Mammary microvascular endothelial cell (primary cell): ENCODE measurements at places on chromosomes 4 and X. TPM values are rescaled to one million over a fixed set of nuclear protein-coding genes. Genes with fewer than 3 reads are reported as not detected.

Gene CCDC110
- 0.13 and 1.2 TPM in 2 replicates for total RNA-seq

Gene SYP
- total RNA-seq = 0.10 and 0.27 TPM in 2 replicates

Gene AKAP14
- total RNA-seq = not detected in 2 replicates

Gene DRD5
- not detected in 2 replicates for total RNA-seq

Gene GAB3
- total RNA-seq = 3.5 and 3.6 TPM in 2 replicates

Gene TECRL
- total RNA-seq = not detected in 2 replicates

Gene CFI
- 47.5 and 51.0 TPM in 2 replicates for total RNA-seq

Gene MAGEA1
- total RNA-seq = not detected in 2 replicates

Gene CLDN34
- 1.3 TPM in 1 of 2 replicates, not detected in the other for total RNA-seq

Gene MAGIX
- 1.9 TPM in 1 of 2 replicates, not detected in the other for total RNA-seq

Gene SHROOM4
- 38.3 and 45.8 TPM in 2 replicates for total RNA-seq

Gene IDS
- 26.3 and 27.8 TPM in 2 replicates for total RNA-seq

Gene PABPC5
- total RNA-seq = 0.44 and 0.47 TPM in 2 replicates

Gene ATOH1
- not detected in 2 replicates for total RNA-seq

Gene BEX5
- total RNA-seq = 0.30 and 3.5 TPM in 2 replicates

Gene ESX1
- 0.20 TPM in 1 of 2 replicates, not detected in the other for total RNA-seq

Gene F8A2
- total RNA-seq = not detected in 2 replicates

Gene TMEM271
- total RNA-seq = not detected in 2 replicates

Gene PLAC8
- 1.5 and 2.1 TPM in 2 replicates for total RNA-seq

Gene CXCL10
- total RNA-seq = 1.5 and 3.6 TPM in 2 replicates

Gene GAGE2A
- not detected in 2 replicates for total RNA-seq

Gene FABP2
- total RNA-seq = not detected in 2 replicates

Gene MTNR1A
- not detected in 2 replicates for total RNA-seq

Gene L1CAM
- 0.05 TPM in 1 of 2 replicates, not detected in the other for total RNA-seq

Gene TMPRSS11A
- total RNA-seq = not detected in 2 replicates

Gene PPP1R2C
- not detected in 2 replicates for total RNA-seq

Gene PLXNA3
- total RNA-seq = 4.5 and 4.9 TPM in 2 replicates

Gene MAGEC2
- not detected in 2 replicates for total RNA-seq

Gene NEXMIF
- 0.05 TPM in 1 of 2 replicates, not detected in the other for total RNA-seq

Gene C4orf50
- under 0.01 TPM in 1 of 2 replicates, not detected in the other for total RNA-seq

Gene SLC2A9
- 2.5 and 2.9 TPM in 2 replicates for total RNA-seq

Gene SMR3B
- total RNA-seq = not detected in 2 replicates

Gene BST1
- 58.4 and 61.7 TPM in 2 replicates for total RNA-seq

Gene SH3D19
- total RNA-seq = 64.3 and 70.1 TPM in 2 replicates

Gene CLDN2
- not detected in 2 replicates for total RNA-seq

Gene GAGE12E
- total RNA-seq = not detected in 2 replicates

Gene KCNE5
- 0.34 and 0.87 TPM in 2 replicates for total RNA-seq

Gene SMARCA1
- 8.0 and 8.4 TPM in 2 replicates for total RNA-seq

Gene MAGEC1
- total RNA-seq = not detected in 2 replicates

Gene ENPEP
- under 0.01 TPM in 1 of 2 replicates, not detected in the other for total RNA-seq

Gene CTAG1B
- not detected in 2 replicates for total RNA-seq
